ENCODE measurements at places on chromosomes 2 and 18.

DNA sequence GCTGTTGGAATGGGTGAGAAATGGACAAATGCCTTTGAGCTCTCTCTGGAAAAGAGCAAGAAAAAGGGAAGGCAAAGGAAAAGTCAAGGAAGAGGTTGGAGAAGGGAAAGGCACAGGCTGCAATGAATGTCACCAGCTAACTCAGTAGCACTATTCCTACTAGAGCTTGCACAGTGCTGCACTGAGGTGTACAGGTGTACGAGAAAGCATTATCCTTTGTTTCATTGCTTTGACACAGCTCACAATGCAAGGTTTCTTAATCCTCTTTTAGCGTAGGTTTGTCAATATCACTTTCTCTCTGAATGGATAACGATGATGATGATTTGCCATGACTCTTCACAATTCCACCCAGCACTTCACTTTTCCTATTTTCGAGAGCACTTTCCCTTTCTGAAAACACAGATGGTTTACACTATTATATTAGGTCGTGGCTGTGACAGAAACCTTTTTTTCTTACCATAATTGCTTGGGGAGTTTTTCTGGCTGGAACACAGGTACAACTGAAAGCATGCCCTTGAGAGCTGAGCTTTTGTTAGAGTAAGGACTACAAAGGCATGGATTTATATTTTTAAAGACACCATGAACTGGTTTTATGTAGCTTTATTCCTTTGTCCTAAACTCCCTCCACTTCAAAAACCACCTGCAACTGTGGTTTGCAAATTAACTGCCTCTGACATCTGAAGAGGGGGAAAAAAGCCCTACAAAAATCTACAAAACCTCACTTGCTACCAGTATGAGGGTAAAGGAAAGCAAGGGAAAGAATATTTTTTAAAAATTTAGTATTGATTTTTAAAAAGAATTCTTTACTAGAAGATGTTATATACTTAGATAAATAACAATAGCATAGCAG lies 265.5 kb downstream of the TGIF1 start:
- DNase-seq: no peak

DNA sequence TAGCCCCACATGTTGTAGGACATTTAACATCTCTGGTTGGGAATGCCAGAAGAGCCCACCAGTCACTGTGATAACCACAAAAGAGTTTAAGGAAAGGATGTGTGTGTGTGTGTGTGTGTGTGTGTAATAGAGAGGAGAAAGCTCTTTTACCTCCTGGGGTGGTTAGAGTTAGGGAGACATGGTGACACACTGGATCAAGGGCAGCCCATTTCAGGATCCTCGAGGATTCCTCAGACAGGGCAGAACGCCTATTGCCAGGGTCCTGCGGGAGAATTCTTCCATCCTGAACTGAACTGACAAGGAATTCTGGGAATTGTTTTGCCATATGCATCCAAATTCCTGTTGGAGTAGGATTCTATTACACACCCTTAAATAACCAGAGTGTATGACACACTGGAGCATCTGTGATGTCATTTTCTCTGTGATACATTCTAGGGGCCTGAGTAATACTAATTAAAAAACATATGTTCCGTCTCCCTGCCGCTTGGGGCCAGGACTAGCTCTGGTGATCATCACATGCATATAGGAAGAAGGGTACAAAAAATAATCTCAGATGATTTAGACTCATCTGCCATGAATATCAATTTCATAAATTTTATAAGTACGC lies 156.4 kb upstream of the MMADHC start:
- no peak for DNase-seq

GRCh38 chr2:232485757-232486557 lies 1.7 kb downstream of the ECEL1 start:
- no peak for DNase-seq

- no peak for DNase-seq
Measured at GRCh38 chr2:119836455-119837142, 76.9 kb downstream of the PTPN4 start.

DNA sequence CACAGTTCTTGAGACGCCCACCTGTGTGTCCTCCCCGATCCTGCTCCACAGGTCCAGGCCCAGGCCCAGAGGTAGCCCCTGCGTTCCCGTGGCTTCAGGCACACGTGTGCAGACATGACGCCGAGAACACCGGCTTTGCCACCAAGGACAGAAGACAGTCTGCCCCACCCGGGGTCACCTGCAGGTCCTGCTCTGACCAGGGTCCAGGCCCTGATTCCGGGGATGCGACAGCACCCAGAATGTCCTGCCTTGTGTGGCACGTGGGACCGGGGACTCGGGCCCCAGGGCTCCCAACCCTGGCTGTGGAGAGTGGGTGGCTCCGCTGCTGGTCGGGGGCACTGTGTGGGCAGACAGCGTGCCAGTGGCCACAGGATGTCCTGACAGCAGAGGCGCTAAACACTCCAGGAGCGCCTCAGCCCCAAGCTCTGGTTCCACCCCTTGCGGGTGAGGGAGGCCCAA lies 36.9 kb downstream of the ADI1 start:
- DNase-seq: no peak

DNA sequence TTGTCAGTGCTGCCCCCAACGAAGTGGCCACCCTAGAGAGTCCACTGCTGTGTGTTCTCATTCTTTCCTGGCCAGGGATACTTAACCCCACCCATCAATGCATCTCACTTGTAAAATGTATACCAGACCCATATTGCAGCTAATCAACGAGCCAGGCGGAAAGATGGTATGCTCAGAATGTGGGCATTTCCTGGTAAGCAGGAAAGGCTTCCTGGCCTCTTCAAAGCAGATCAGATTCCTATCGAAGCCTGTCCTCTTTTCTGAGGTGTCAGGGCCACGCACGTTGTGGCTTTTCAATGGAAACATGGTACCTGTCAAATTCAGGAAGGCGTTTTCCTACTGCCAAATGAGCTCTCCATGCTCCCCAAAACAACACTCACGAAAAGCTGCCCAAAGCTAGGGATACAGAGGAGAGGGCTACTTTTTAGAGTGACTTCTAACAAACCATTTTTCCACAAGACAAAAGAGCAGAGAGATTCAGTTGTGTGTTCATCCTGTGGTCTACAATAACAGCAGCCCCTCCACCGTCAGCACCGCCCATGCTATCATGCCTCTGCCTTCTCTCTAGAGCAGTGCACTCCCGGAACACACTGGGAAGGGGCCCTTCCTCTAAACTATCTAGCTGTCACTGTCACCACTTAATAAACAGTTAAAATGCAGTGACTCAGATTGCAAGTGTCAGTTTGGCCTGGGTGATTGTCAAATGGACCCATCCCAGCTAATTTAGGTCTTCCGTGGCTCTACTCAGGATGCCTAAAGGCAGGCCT lies 535.1 kb downstream of the RNF144A start:
- DNase-seq: no peak

DNA sequence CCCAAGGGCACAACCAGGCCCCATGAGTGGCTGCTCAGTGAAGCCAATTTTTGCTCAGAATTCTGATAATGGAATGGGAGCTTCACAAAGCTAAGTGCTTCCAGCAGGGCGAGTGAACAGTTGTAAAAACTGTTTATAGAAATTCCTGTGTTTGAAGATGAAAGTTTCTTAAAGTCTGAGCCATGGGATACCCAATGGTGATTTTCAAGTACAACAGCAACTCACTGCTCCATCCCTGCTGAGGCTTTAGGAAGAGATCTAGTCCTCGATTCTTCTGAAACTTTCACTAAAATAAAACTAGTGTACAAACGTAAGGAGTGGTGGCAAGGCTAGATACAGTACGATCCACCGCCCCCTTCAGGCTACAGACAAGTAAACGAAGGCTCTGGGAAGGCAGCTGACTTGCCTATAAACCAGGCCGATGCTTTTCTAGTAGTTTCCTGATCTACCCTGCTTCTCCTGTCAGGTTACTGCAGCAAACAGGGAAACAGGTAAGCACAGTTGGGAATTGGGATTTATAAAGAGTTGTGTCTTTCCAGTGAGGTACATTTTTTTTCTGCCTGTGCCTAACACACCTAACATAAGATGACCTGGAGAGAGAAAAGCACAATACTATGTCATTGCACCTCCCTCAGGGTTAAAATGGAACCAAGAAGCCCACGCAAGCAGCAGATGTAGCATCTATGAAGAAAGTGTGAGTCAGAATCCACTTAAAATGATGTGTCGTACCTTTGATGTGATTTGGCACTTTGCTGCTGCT lies 108.7 kb downstream of the UXS1 start:
- no peak for DNase-seq

GRCh38 chr2:171016125-171016524 lies 87.1 kb downstream of the GORASP2 start:
- no peak for DNase-seq

GRCh38 chr2:68362069-68362468 lies 3.0 kb upstream of the PLEK start:
- peak; percentile 8 for DNase-seq

DNA sequence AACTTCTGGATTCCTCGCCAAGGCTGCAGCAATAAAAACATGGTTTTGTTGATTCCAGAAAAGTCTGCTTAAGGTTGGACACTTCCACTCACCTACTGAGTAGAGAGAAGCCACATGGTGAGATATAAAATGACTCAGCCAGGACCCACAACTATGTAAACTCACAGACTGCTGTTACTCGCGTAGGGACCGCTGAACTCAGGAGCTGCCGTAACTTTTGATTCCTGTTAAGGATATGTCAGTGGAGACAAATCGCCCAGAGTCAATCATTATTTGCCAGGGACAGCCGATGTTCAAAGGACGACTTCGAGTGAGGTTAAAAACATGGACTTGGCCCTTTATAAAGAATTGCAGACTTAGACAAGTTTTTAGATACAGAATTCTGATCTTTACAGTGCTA lies 25.6 kb downstream of the CYB5A start:
- DNase-seq: no peak

DNA sequence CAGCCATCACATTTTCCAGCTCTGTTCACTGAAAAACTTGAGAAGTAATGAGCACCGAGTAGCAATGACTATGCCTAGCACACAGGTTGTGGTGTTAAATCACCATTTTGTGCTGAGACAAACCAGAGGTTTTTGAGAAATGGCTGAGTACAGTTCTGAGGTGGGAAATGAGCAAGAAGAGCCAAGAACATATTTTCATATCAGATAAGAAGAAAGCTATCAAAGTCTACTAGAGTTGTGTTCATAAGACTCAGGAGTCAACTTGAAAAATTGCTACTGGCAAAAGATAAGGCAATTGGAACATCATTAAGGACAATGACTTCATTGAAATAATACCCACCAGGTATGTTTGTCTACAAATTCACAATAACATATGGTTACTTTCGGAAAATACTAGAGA lies 108.1 kb downstream of the RIT2 start:
- DNase-seq: no peak

- no peak for DNase-seq
Measured at GRCh38 chr2:226979004-226979403, 143.2 kb downstream of the RHBDD1 start.

DNA sequence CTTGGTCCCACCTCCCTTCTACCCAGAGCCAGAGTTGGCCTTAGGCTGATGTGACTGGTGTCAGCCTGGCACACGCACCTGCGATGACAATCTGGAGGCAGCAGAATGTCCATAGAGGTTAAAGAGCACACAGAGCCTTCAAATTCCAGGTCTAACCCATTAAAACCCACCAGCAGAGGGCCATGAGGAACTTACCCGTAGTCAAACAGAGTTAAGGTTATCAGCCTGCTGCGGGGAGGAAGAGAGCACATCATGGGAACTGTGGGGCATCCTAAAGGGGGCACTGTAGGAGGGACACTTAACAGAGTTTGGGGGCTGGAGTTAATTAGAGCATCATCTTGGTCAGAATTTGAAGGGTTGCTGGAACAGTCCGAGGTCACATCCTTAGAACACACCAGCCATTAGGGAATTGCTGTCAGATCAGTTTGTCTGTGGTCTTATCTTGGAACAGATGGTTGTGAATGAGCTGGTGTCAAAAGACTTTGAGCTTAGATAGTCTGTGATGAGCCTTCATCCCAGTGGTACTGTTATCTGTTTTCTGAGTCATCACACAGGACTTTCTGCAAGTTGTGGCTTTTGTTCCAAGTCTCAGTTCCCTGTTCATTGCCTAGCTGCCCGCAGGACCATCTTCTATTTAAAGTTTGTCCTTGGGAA lies 248.6 kb downstream of the LOXHD1 start:
- DNase-seq: no peak

DNA sequence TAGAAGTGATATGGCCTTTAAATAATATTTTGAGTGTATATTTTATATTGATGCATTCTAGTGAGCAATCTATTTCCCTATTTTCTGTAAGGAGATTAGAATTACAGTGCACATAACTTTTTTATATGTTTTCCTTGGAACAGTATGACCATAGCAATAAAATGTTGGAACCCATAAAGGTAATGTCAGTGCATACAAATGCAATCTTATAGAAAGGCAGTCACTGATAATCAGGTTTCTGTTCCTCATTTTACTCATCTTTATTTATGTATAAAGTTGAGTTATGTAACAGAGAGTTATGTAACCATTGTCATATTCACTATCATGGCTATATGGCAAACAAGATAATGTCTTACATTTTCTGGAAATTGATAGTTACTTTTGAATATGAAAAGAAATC lies 179.9 kb upstream of the NETO1 start:
- no peak for DNase-seq

DNA sequence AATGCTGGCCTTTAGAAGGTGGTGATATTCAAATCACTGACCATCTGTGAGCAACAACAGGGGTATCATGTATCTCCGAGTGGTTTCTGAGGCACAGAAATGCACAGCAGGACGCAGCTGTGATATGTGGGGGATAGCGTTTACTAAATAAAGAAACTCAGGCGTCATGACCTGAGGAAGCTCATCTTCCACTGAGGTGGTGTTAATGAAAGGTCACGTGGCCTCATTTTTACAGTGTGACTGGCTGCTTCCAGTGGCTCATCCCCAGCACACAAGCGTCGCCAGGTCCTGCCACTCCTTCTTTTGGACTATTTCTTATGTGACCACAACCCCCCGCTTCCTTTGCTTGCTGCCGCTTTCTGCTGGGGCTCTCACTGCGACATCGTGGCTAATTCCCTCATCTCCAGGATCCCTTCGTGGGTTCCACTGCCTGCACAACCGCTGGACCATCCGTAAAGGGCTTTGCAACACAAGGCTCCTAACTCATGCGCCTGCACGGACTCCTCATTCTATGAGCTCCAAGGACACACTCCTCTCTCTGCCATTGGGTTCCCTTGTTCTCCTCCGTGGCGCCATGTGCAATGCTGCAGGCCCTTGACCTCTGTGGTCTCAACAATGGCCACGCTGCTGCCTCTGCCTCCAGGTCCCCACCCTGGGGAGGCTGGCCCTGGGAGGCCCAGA lies 109.3 kb downstream of the MBP start:
- DNase-seq: peak; percentile 38

DNA sequence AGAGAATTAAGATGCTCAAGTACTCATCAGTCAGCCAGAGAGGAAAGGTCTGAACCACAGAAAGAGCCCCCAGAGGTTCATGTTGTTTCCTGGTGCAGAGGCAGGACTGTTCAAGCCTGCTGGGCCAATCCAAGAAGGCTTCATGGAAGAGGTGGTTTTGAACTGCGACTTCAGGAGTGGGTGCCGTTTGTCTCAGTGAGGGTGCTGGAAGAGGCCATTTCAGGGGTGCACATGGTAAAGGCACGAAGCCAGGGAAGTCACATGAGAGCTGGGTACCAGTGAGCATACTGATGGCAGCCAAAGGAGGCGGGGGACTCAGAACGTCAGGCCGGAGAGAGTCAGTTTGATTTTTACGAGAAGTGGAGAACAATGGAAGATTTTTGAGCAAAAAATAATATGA lies 55.5 kb downstream of the EMILIN2 start:
- DNase-seq: no peak

All from left renal pelvis (tissue), 4 donors.